ENCODE measurements at places on chromosomes 2 and 18. TPM values are rescaled to one million over a fixed set of nuclear protein-coding genes. Genes with fewer than 3 reads are reported as not detected.

The TIA1 gene
- 674 TPM for polyA plus RNA-seq

The SNORC gene
- polyA plus RNA-seq, result 0.90 TPM

The NHEJ1 gene
- 16.4 TPM for polyA plus RNA-seq

The DLX1 gene
- 0.28 TPM for polyA plus RNA-seq

The C2orf66 gene
- polyA plus RNA-seq, result 0.21 TPM

The OTOS gene
- polyA plus RNA-seq, result not detected

The MARCHF4 gene
- polyA plus RNA-seq, result 0.36 TPM
